ENCODE measurements at places on chromosomes 2 and 18.

- no peak for DNase-seq
Observed at GRCh38 chr2:206611736-206612135, 30.6 kb upstream of the FAM237A start.

GRCh38 chr18:23357996-23358594 is 95.0 kb upstream of the RIOK3 start:
- no peak for DNase-seq

- no peak for DNase-seq
Observed at GRCh38 chr2:140108706-140109475, 1328.7 kb upstream of the NXPH2 start.

DNA sequence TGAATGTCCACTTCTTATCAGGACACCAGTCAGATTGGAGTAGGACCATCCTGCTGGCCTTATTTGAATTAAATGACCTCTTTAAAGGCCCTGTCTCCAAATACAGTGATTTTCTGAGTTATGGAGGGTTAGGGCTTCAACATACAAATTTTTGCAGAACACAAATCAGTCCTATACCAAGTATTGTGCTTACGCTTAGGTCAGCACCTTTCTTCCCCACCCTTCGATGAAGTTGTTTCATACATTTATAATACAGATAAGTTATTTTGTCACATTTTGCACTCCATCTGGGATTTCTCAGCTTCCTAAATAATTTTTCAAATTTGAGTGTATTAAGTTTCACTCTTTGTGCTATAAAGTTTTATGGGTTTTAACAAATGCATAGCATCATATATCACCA is 190.5 kb upstream of the EPAS1 start:
- DNase-seq = no peak

DNA sequence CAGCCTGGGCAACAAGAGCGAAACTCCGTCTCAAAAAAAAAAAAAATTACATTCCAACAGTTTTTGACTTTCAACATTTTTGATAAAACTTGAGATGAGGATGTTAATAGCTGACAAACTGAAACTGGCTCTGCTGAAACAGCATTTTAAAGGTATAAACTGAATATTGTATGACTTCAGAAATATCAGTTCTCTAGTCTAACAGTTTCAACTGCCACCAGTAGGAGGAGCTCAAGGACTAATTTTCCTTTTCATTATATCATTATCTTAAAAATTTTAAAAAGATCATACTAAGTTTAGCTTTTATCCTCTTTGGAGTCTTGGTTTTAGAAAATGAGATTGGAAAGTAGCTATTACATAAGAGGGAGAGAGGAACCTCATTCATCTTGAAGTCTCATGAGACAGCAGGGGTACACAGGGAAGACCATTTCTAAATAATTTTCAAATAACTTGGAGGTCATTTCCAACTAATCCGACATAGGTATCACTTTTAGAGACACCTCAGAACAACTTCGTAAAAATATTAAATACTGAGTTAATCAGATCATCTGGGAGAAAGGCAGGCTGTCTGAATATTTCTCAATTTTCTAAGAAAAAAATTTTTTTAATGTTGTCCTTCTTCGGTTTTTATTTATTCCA is 37.6 kb upstream of the MCM6 start:
- no peak for DNase-seq

GRCh38 chr2:216635701-216636550 is 2.7 kb downstream of the IGFBP2 start:
- no peak for DNase-seq

GRCh38 chr2:172079416-172079815 is 5.9 kb upstream of the DLX1 start:
- DNase-seq = no peak

- DNase-seq = no peak
Observed at GRCh38 chr18:8765783-8766463, 60.6 kb downstream of the MTCL1 start.

DNA sequence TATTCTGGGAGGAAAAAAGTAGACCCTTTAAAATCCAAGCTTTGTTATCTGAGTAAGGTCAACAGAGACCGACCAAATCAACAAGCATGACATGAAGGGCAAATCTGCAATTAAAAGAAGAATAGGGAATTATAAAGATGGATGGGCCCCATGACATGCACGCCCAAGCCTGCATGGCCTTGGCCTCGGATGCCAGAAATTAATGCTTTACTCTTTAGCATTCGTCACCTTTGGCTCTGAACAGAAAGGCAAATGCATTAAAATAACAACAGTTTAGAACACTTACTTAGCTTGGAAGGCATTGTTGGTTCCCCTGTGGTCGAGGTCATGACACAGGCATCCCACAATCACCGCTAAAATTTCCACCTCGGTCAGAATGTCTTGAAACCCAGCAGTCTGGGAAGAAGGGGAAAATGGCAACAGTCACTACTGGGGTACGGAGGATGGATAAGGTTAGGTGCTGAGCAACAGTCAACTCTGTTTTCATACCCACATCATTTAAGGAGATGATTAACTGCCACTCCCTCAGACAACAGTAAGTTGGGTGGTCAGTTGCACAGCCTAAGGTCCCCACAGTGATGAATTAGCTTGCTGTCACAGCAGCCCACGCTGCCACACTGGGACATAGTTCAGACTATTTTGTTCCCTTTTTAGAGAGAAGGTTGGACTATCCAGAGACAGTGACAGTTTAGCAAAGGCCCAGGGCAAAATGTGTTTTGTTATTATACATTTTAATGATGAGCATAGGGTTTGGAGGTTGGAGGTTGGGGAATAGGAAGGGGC is 319.1 kb downstream of the AGPS start:
- DNase-seq = no peak

GRCh38 chr2:43798300-43798699 is 24.5 kb downstream of the DYNC2LI1 start:
- no peak for DNase-seq

DNA sequence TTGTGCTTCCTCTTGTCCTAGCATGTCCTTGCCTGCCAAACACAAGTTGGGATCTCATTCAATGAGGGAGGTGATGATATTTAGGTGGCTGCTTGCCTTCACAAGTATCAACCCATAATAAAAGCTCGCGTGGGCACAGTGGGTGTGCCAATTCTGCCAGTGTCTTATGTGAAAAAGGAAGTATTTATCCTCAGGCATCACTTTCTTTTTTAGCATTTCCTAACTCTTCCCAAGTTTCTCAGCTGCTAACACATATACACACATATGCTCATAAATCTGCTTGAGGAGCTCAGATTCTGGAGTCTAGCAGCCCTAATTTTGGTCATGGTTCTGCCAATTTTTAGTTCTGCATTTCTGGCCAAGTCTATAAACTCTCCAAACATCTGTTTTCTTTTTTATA is 319.5 kb upstream of the HNMT start:
- no peak for DNase-seq

Measured in stimulated activated CD8-positive, alpha-beta memory T cell treated with anti-CD3 and anti-CD28 coated beads, Interleukin-7, amount 100 ng/mL, for 1 hour (primary cell).